ENCODE measurements at places on chromosomes 3 and 15.

GRCh38 chr15:89860431-89860830 is 33.4 kb downstream of the AP3S2 start:
- DNase-seq: no peak

DNA sequence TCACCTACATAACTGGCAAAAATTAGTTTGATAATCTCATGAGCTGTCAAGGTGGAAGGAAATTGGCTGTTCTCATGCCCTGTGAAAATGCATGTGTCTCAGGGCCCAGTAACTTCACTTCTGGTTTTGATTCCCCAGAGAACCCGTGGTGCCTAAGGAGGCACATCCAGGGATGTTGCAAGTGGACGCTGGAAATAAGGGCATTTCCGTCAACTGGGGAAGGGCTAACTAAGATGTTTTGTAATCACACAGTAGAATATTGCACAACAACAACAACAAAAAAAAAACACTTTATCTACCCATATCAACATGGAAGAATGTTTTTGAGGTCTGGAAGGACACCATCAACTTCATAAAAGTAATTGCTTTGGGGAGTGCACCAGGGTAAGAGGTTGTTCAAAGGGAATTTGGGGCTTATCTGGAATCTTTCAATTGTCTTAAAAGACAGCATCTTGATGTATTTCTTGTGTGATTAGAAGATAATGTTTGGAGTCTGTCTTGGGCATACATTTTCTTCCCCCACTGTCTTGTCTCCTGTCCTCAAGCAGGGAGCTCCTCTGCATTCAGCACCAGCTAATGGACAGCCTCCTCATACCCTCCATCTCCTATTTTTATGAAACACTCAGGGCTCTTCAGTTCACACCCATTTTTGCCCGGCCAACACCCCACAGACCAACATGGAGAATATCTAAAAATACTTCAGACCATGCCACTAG is 37.2 kb upstream of the PRR20G start:
- no peak for DNase-seq

- no peak for DNase-seq
These were observed 10.6 kb downstream of the RPS27L start for GRCh38 chr15:63146684-63147083.

GRCh38 chr3:104960579-104960978 is 406.1 kb upstream of the ALCAM start:
- no peak for DNase-seq

GRCh38 chr3:57983734-57984518 is 24.3 kb upstream of the FLNB start:
- DNase-seq: peak; percentile 13

DNA sequence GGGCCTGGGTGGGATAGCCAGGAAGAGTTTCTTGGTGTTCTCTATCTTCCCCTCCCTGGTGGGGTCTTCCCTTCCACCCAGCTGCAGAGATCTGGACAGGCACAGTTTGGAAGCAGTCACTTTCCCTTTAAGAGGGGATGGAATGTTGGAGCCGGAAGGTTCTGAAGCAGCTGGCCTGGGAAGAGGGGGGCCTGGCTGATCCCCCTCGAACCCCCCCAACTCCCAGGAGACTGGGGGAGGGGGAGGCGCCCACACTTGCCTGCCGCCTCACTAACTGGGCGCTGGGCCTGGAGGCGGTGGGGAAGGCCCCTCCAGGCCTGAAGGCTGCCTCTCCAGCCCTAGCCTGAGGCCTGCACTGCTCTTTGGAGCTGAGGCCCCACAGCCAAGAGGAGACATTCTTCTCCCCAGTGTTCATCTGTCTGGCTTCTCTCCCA is 1.4 kb downstream of the DVL3 start:
- no peak for DNase-seq

GRCh38 chr3:144822671-144823070 is 851.0 kb downstream of the DIPK2A start:
- no peak for DNase-seq

DNA sequence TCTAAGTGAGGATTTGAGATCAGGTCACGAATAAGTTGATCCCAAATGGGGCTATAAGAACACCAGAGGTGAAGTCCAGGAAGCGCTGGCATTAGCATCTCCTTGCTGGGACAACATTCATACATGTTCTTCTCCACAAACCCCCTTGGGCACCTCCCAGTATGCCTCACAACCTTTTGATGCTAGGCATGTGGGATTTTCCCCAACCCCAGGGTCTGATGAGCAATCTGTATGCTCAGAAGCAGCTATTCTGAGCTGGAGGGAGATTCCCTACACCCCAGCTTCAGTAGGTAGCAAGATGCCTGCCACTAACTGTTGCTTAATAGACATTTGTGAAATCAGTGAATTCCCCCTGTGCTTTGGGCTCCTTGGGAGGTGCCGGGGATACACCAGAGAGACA is 32.2 kb downstream of the SLC6A11 start:
- no peak for DNase-seq

- no peak for DNase-seq
These were observed 81.4 kb downstream of the PDE8A start for GRCh38 chr15:85063088-85063487.

DNA sequence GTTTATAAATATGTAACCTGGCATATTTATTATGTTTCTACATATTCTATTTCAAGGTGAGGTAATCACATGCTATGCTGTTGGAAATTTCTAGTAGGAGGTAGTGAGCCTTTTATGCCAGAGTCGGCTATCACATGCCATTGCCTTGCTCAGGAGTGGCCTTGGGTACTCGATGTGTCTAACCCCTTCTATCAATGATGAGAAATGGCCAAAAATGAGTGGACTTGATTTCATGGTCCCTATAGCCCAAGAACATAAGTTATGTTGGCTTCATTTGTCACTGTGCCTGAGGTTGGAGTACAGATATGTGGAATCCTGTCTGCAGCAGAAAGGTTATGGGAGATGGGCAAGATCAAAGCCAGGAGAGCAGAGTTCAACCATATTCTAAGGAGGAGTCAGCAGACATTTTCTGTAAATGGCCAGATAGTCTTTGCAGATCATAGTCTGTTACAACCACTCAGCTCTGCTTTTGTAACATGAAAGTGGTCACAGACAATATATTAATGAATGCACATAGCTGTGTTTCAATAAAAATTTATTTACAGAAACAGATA is 554.4 kb downstream of the PDCD6IP start:
- no peak for DNase-seq

DNA sequence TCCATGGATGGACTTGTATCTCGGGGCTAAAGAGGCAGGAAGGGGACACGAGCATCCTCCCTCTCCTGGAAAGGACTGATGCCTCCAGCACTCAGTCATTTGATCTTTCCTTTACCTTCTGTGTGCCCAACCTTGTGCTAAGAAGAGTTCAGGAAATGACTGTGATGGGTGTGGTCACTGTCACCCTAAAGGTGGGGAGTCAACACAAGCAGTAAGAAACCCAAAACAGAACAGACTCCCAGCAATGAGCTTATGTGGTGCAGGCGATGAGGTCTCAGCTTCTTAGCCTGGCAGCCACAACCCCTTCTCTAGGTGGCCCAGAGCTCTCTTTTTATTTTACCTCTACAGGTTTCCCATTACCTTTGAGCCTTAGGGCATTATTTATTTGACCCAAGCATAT is 3.8 kb downstream of the MPI start:
- DNase-seq: no peak

- peak; percentile 23 for DNase-seq
These were observed 20.4 kb upstream of the NFKBIZ start for GRCh38 chr3:101828691-101829436.

DNA sequence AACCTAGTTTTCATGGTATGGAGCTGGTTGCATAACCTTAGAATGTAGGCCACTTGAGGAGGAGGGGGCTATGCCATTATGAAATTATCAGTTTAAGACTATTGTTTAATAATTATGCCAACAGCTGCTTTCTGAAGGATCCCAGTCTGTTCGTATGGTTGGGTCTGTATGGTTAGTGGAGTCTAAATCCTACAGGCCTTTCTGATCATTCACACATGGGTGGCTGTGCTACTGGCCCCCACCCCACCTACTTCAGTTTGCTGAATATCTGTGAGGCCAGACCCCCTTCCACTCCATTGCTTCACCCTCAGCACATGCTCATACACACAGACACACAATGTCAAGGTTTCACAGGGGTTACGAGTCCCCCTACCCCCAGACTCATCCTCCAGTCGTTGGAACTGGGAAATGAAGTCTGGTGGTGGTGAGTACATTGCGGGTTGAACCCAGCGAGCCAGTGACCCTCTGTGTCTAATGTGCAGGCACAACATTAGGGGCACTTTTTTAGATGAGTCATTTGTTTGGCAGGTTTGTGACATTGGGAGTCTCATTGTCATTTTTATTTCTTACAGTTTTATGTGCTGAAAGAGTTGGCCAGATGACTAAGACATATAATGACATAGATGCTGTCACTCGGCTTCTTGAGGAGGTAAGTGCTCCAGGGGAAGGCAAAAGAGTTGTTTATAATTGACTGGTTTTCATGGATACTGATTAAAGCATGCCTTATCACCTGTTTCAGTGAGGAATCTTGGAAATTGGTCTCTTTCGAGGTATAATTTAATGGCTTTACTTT is 85.3 kb downstream of the TRAK1 start:
- no peak for DNase-seq

- no peak for DNase-seq
These were observed 210.4 kb upstream of the NDN start for GRCh38 chr15:23897531-23897930.

GRCh38 chr15:34984889-34985630 is 3.0 kb downstream of the ZNF770 start:
- no peak for DNase-seq

DNA sequence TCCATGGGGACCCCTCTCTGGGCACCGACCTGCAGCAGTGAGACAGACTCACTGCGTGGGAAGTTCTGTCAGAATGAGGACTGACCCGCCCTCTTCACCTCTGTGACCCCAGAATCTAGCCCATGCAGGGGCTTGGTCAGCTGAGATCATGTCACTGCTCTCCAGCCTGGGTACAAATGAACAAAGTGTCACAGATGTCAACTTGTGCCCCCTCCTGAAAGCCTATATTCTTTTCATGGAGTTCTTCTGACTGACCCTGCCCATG is 210.8 kb downstream of the XXYLT1 start:
- DNase-seq: no peak

GRCh38 chr3:59374091-59374817 is 324.4 kb upstream of the CFAP20DC start:
- DNase-seq: no peak

GRCh38 chr3:188184649-188185048 is 30.7 kb downstream of the LPP start:
- DNase-seq: no peak

Data from activated T-helper 1 cell treated with Interleukin-2 at 50 U/mL for 16 hours (primary cell).